ENCODE measurements at places on chromosomes 7 and 10. TPM values are rescaled to one million over a fixed set of nuclear protein-coding genes. Genes with fewer than 3 reads are reported as not detected.
A peak's percentile ranks its signal among the peaks of the same experiment; 100 is the strongest.

Gene MOGAT3
- not detected for total RNA-seq

Gene H2BK1
- not detected for total RNA-seq

DNA sequence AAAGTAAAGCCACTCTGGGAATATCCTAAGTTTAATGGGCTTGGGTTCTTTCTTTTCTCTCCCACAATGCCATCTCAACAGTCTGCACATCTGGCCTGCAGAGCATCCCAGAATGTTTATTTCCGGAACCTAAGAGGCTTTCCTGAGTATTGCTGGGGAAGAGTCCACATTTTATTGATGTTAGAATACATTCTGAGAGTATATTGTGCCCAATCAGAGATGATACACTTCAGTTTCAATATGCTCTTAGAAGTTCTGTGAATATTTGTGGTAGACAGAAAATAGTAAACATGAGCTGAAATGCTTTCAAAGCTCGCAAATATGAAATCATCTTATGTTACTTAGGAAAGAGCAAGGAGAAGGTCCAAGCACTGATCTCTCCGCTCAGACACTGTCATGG lies 200.6 kb downstream of the TWIST1 start:
- DNase-seq: no peak

DNA sequence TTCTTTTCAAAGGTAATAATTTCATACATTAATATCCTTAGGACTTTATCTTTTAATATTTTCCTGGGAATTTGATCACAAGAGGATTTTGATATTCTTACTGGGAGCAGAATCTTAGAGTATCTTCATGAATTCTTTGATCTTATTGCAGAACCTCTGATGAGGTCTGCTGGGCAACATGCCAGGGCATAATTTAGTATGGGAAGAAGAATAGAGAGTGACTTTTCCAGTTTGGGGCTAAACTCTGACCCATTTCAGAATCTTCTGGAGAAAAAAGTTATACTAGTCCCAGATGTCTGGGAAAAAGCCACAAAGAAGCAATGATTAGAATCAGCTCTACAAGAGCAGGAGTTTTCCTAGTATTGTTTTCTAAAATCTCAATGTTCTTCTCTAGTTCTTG lies 28.0 kb upstream of the RSU1 start:
- DNase-seq: no peak

GRCh38 chr7:98229441-98229840 lies 18.2 kb downstream of the BHLHA15 start:
- no peak for DNase-seq

- DNase-seq: no peak
Measured at GRCh38 chr7:150357270-150357669, 11.4 kb upstream of the REPIN1 start.

GRCh38 chr7:13047061-13047460 lies 359.6 kb downstream of the ARL4A start:
- DNase-seq: no peak

DNA sequence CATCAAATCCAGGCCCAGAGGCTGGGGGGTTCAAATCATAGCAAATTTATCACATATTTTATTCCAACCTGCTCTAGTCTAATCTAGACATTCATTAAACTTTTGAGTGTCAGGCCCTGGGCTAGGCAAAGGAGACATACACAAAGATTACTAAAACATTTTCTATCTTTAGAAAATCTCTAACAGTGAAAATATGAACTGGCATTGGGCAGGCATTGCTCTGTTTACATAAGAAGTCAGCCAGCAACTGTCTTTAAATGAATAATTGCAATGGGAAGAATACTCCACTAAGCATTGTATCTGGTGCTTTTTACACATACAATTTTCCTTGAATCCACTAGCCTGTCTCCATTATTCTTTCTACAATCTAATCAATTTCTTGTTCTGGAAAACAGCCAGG lies 222.5 kb upstream of the LRRN3 start:
- DNase-seq: no peak

Gene CYP2W1
- total RNA-seq: not detected

DNA sequence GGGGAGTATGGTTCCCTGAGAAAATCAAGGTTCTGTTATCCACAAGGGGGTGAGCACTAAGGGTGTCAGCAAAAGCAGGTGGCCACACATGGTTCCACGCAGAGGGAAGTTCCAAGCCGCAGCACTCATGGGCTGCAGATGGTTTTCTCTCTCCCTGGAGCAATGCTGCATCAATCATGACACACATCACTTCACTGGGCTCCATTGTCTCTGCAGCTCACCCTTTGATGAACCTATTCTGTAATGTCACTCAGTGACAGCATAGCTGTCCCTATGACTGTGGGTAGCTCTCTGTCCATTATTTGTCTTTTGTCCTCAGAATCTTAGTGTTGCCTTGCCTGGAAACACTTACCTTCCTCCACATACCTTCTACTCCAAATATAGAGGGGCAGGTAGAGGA lies 34.8 kb downstream of the LRRC18 start:
- DNase-seq: no peak

- DNase-seq: no peak
Measured at GRCh38 chr10:96992721-96993120, 160.6 kb downstream of the LCOR start.

DNA sequence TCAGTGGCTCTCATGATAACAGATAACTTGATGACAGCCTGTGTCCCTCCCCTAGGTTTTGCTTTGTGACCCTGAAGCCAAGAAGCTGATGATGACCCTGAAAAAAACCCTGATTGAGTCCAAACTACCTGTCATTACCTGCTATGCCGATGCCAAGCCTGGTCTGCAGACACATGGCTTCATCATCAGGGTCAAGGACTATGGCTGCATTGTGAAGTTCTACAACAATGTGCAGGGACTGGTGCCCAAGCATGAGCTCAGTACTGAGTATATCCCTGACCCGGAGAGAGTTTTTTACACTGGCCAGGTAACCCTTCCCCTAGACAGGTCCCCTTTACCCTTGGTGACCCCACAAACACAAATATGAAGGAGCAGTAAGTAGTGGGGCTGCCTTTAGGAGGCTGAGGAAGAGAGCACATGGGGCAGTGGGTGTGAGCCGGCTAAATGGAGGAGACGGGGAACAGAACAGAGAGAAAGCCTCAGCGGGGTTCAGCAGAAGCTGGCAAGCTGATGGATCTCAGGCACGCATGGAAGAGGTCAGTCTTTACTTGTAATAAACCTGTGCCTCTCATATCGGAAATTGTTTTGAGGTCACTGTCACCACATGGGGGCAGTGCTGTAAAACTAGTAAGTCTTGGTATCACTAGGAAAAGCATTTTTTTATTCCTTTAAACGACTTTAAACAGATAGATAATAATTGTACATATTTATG lies 20.2 kb downstream of the PDCD11 start:
- peak; percentile 58 for DNase-seq

Gene PRTFDC1
- total RNA-seq: 48.6 TPM

GRCh38 chr10:67819768-67820204 lies 18.2 kb downstream of the DNAJC12 start:
- DNase-seq: peak; percentile 71

DNA sequence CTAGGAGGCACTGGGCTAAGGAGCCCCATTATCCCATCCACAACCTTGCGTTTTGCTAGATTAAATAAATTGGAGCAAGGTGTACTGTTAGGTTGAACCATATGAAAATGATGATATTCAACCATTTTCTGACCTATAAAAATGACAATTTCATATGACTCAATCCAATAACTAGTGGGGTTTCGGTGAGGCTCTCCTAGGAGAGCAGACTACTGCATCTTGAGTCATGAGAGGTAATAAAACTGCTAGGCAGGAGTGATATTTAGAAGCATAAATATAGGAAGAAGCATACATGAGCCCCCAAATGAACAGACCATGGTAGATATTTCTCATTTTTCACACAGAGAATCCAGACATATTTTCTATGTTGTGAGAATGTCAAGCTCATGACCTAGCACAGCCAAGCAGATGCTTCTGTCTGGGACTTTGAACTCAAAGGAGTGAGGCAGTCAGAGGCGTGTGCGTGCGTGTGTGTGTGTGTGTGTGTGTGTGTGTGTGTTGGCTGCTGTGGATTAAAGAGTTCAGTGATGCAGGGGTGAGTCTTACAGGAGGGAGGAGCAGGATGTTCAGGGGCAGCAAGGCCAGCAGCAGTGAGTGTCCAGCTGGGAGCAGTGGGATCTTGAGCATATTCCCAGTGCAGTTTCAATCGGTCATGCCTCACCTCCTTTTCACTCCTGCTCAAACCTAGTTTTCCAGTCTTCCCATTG lies 17.8 kb upstream of the WDR11 start:
- no peak for DNase-seq

DNA sequence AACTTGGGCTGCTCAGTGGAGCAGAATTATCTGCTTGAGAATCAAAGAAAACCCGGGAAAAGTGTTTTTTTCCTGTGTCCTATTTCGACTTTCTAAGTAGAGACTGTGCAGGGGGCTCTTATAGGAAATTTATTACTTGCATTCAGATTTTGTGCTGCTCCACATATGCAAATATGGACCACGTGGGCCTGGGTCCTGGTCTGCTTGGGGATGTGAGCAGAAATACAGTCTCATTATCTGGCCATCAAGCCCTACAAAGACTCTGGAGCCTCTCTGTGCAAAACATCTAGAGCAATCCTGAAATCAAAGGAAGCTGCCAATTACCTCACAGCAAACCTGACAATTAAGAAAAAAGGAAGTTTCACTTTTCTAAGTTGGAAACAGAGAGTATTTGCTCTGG lies 216.9 kb downstream of the LRMDA start:
- no peak for DNase-seq

Gene SAP25
- total RNA-seq: 0.60 TPM

- no peak for DNase-seq
Measured at GRCh38 chr10:44382131-44382858, 2.6 kb downstream of the CXCL12 start.

DNA sequence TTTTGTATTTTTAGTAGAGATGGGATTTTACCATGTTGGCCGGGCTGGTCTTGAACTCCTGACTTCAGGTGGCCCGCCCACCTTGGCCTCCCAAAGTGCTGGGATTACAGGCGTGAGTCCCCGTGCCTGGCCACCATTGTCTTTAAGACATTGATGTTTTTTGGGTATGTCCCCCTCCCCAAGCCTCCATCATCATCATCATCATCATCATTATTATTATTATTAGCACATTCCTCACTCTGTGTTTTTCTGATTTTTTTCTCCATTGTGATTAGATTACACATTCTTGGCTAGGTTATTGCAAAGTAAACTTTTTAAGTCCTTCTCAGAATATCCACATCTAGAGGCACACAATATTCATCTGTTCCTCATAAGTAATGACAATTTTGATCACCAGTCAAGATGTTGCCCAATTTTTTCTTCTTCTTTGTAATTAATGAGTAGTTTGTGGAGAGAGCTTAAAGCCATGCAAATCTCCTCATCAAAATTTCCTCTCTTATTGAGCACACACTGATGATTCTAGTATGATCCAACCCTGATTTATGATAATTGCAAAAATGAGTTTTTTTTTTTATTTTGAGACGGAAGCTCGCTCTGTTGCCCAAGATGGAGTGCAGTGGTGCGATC lies 47.5 kb downstream of the EPC1 start:
- no peak for DNase-seq

DNA sequence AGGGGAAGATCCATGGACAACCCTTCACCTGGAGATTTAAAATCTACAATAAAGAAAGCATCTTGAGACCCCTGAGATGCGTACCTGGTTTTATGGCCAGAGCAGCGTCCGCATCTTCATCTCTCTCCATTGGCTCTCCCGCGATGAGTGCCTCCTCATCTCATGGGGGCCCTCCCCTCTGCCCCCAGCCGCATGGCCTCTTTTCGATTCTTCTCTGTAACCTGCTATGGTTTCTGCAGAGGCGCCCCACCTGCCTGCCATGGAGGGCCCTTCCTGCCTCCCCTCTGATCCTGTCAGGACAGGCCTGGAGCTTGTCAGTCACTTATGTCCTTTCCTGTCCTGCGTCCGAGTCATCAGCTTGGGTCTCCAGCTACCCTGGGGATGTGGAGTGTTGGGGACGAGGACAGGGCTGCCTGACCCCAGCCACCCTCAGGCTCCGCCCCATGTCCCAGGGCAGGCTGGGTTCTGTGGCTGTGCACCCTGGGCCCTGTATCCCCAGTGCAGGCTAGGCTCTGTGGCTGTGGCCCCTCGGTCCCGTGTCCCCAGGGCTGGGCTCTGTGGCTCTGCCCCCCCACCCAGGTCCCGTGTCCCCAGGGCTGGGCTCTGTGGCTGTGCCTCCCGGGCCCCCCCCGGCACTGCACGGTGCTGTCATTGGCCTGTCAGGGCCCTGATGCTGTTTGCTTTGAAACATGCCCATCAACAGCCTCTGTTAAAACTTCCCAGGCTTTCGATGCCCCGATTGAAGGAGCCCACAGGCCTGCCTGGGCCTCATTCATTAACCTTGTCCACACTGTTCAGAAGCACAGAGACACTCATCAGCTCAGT lies 99.8 kb downstream of the WDR37 start:
- DNase-seq: no peak

Gene ZNF680
- total RNA-seq: 2.9 TPM

- no peak for DNase-seq
Measured at GRCh38 chr7:116554911-116555310, 30.1 kb downstream of the CAV1 start.

Gene PKD1L1
- total RNA-seq: 0.19 TPM

DNA sequence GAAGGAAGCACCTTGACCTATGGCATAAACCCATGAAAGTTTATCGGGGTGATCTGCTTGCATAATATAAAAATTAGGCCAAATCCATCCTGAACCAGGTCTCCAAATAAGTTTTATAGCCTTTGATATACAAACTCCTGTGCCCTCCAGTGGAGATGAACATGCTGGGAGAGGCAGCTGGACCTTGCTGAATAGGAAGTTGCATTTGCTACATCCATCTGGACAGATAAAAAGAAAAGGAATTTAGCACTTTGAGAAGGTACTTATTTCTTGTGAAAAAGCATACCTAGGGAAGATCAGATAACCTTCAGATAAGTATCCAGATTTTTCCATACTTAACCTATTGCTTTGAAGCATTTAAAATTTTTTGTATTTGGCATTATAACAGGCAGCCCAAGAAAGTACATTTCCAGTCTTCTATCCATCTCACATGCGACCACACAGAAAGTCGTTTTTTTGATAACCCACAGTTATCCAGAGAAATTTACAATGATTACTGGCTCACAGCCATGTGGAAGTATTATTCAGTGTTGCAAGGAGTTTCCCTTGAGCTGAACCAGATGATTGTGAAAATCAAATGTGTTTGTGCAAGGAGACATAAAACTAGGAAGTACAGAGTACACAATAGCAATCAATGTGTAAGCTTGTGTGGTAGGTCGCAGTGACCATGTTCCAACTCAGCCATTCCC lies 124.4 kb upstream of the STK17A start:
- no peak for DNase-seq

Gene TMEM270
- not detected for total RNA-seq

GRCh38 chr10:73956476-73957359 lies 41.2 kb upstream of the VCL start:
- peak; percentile 46 for DNase-seq

- no peak for DNase-seq
Measured at GRCh38 chr10:95531994-95532399, 29.2 kb downstream of the SORBS1 start.

- DNase-seq: no peak
Measured at GRCh38 chr7:54814401-54814800, 55.4 kb upstream of the SEC61G start.

DNA sequence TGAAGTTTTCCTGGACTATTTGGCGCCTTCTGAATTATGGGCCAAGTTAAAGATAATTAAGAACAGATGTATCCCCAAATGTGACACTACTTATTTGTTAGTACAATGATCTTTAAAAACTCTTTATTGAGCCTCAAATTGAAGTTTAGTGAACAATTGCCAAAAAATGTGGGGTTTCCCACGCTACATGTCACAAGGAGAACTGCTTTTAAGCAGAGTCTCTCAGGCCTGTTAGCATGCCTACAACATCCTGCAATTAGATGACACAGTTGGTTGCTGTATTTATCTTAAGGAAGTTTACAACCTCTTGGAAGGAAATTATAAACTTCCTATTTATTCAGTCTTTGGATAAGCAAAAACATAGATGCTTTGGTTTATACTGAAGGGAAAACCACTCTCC lies 733.0 kb downstream of the TNS3 start:
- peak; percentile 57 for DNase-seq
